ENCODE measurements at places on chromosomes 5 and 9.

DNA sequence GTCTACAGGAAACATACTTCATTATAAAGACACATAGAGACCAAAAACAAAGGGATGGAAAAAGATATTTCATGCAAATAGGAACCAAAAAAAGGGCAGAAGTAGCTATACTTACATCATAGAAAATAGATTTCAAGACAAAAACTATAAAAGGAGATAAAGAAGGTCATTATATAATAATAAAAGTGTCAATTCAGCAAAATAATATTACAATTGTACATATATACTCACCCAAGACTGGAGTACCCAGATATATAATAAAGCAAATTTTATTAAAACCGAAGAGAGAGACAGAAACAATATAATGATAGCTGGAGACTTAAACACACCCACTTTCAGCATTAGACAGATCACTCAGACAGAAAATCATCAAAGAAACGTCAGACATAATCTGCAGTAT is 546.3 kb downstream of the PRDM9 start:
- DNase-seq = no peak

DNA sequence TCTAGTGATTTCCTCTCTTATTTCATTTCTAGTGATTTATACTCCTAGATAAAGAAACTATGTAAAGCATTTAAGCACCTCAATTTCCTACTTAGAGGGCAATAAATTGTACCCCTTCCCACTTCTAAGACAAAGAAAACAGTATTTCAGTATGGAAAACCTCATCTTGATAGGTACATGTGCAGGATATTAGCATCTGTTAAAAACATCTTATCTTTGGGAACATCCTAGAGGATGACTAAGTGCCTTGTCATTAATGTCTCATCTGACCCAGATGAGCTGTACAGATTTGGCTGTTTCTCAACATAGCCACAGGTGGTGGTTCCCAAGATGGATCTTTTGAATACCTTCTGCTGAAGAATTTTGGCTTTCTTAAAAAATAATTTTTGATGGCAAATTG is 5.7 kb downstream of the MEGF10 start:
- DNase-seq = no peak

DNA sequence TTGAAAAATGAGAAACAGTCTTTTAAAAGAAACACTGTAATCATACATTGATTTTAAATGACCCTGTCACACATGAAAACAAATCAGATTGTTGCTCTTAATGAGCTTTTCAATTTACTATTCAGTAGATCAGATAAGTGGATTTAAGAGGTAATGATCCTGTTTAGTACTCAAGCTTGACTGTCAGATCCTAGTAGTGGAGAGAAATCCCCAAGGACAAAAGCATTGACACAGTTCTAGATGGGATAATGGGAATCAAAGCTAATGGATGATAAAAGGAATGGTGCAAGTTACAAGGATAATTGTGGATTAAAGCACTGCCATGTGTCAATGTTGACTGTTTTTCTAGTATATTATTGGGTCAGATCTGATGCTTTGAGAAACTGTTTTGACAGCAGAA is 142.3 kb upstream of the TLX3 start:
- DNase-seq = no peak

GRCh38 chr9:83582029-83582428 is 40.9 kb upstream of the IDNK start:
- no peak for DNase-seq

DNA sequence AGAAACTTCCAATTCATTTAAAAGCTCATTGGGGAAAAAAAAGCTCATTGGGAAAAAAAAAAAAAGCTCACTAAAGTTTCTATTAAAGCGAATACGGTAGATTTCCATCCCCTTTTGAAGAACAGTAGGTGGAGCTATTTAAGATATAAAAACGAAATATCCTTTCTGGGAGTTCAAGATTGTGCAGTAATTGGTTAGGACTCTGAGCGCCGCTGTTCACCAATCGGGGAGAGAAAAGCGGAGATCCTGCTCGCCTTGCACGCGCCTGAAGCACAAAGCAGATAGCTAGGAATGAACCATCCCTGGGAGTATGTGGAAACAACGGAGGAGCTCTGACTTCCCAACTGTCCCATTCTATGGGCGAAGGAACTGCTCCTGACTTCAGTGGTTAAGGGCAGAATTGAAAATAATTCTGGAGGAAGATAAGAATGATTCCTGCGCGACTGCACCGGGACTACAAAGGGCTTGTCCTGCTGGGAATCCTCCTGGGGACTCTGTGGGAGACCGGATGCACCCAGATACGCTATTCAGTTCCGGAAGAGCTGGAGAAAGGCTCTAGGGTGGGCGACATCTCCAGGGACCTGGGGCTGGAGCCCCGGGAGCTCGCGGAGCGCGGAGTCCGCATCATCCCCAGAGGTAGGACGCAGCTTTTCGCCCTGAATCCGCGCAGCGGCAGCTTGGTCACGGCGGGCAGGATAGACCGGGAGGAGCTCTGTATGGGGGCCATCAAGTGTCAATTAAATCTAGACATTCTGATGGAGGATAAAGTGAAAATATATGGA is at the start of gene PCDHGA12:
PCDHGA12 (plus strand) TSS at position 176 of the 782 bp plus-strand sequence; CDS start at position 429, 253 bp downstream.
- DNase-seq = peak; percentile 33

DNA sequence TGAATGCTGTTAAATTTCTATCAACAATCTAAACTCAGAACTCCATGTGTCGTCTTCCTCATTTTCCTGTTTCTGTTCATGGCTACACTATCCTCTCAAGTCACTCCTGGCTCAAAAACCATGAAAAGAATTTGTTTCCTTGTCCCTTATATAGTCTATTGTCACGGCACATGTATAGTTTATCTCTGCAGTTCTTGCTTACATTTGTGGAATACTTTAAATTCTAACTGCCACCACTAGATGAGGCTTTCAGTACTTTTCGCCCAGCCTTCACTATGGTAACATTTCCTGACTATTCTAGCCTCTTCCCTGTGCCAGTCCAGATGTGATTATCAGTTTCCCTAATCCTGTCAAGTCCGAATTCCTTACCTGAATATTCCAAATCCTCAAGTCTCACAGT is 34.6 kb downstream of the PKD2L2 start:
- no peak for DNase-seq

DNA sequence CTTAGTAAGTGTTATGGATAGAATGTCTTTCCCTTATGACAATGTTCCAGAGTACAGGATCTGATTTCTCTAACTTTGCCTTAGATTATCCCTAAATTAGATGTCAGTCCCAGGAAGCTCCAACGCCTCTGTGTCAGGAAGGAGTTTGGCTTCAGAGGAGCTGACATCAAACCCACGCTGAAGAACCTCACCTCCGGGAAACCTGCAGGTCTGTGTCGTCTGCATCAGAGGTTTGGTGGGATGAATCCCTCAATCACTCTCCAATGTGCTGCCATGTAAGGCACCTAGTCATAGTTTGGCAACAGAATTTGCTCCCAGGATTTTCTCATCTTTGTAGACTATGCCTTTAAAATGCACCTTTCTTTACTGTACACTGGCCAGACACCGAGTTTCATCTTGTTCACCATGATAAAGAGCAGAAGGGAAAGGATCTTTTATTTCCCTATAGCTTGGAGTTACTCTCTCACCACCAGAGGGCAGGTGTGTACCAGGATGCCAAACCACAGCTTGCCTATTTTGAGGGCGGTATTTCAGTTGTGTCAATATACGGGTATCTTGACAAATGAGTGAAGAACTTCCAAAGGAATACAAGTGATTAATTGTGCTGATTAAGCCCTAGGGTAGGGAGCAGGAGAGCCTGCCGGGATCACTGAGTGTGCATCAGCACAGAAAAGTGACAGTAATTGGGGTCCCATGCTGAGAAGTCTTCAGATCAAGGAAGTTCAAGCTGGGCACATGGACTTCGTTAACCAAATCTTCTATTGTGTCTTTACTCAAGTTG is 23.4 kb downstream of the MINAR2 start:
- DNase-seq = no peak

- DNase-seq = no peak
Observed at GRCh38 chr5:7856855-7857254, 5.9 kb upstream of the CFAP90 start.

GRCh38 chr9:114107286-114108001 is 8.4 kb upstream of the KIF12 start:
- DNase-seq = no peak

DNA sequence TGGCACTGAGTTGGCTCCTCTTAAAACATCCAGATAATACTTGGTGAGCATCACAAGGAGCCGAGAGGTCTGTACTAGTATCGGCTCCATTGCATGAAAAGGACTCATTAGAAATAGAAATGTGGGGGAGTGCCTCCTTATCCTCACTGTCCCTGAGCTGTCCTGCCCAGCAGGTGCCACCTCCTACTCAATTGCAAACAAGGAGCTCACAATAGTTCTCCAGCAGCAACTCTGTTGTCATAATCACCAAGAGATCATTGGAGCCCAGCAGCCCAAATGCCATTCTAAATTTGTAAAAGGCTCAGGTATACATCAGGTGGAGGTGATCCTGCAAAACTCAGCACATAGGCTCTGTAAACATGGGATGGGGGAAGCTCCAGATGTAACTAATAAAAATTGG is 99.1 kb downstream of the PLK2 start:
- no peak for DNase-seq

DNA sequence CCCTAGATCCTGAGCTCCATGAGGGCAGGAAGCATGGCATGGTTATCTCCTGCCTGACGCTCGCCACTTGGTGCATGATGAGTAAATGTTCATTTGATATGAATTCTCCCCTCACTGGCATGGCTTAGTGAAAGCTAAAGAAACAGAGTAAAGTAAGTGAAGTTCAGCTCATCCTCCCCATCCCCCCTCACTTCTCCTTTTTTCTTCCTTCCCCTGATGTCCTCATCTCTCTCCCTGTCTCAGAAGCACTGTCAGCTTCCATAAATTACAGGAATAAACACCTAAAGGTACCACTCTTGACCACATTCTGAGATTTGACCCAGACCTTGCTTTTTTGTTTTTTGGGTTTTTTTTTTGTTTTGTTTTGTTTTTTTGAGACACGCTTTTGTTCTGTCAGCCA is 73.3 kb downstream of the SNX18 start:
- no peak for DNase-seq

DNA sequence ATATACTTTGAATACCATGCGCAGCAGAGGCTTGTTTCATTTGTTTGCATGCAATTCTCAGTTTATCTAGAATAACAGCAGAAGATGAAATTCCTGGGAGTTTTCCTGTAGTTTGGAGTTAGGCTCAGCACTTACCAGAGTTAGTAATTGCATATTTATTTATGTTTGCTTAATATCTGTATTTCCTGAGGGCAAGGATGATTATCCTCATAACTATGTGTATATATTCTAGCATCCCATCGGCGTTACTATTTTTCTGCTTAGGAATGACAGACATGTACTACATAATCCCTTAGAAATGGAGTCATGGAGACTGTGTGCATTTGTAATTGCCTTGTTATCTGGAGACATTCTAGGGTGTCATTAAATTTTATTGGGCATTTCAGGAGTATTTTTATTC is 1184.8 kb downstream of the DTWD2 start:
- no peak for DNase-seq

- DNase-seq = peak; percentile 20
Observed at GRCh38 chr5:57692582-57693487, 210.2 kb upstream of the ACTBL2 start.

- DNase-seq = no peak
Observed at GRCh38 chr9:80489329-80489728, 917.6 kb downstream of the TLE4 start.

- DNase-seq = no peak
Observed at GRCh38 chr5:42718591-42718990, 38.0 kb upstream of the CCDC152 start.

- DNase-seq = no peak
Observed at GRCh38 chr9:123353041-123353440, 3.0 kb upstream of the CRB2 start.

DNA sequence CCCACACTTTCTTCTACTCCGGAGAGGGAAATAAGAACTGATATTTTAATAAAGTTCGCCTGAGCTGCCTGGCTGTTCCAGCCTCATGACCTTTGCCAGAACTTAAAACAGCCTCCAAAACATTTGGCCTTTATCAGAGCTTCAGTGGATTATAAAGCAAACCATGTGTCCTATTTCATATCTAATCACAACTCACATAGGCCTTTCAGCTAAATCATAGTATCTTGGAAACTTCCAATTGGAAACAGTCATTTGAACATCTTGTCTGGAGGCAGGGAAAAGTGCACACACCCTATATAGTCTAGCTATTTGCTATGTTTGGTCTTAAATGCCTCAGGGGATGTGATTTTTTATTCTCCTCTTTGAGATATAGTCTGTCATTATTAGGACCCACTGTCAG is 46.0 kb upstream of the FREM1 start:
- DNase-seq = no peak

- DNase-seq = no peak
Observed at GRCh38 chr5:112034421-112034979, 277.5 kb upstream of the NREP start.

GRCh38 chr9:34372467-34373011 is 4.2 kb downstream of the MYORG start:
- no peak for DNase-seq

DNA sequence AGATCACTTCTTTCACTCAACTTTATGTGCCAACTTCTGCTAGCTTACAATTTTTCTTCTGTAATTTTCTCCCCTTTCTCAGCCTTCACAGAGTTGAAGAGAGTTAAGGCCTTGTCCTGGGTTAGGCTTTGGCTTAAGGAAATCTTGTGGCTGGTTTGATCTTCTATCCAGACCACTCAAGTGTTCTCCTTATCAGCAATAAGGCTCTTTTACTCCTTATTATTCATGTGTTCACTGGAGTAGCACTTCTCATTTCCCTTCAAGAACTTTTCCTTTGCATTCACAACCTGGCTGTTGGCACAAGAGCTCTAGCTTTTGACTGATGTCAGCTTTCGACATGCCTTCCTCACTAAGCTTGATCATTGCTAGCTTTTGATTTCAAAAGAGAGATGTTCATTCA is 86.9 kb upstream of the ALDH1B1 start:
- no peak for DNase-seq

DNA sequence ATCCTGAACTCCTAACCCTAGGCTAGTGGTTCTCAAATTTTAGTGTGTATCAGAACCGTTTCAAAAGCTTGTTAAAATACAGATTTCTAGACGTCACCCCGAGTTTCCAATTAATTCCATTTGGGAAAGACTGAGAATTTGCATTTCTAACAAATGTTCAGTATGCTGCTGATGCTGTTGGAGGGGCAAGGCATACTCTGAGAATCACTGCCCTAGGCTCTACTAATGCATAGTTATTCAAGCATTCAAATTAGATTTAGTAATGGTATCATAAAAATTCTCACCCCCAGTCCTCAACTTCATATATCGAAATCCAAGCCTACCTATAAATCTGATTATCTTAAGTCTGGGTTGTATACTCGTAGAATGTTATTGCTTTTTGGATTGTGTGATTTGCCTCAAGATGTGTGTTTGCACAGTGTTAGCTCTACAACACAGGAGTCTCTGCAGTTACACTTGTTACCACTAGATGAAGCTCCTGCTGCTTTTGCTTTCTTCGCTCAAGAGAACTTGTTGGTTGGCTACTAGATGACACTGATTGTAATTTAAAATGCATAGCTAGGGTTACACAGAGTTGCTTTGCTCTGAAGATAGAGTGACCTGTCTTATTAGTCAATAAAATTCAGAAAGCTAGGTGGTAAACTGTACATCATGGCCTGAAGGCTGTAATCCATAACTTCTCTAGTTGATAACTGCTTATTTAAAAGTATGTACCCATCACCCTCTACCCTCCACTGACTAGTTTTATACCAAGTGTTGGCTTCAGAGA is 7.5 kb upstream of the ERAP2 start:
- peak; percentile 38 for DNase-seq

All from CD4-positive, alpha-beta T cell treated with Interleukin-15 for 1 hour (primary cell).